ENCODE measurements at places on chromosomes 16 and 17.
A peak's percentile ranks its signal among the peaks of the same experiment; 100 is the strongest.

DNA sequence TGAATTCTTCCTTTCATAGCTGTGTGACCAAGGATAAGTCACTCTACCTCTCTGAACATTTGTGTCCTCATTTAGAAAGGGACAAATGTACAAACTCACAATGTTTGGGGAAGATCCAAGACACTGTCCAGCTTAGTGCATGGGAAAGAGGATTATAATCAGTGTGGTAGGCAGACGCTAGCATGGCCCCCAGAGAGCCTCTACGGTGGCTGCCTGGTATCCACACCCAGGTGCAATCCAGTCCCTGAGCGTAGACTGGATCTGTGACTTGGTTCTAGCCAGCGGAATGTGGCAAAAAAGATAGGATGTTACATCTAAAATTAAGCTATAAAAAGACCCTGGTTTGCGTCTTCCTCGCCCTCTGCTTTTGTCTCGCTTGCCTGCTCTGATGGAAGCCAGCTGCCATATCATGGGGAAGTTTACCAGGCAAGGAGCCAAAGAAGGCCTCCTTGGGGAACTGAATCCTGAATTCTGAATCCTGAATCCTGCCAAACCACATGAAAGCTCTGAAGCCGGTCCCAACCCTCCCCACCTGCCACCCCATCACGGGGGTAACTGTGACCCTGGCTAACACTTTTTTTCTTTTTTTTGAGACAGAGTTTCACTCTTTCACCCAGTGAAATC is 51.7 kb downstream of the PLXDC1 start:
- DNase-seq: no peak

GRCh38 chr17:8255499-8255898 is 6.4 kb downstream of the PFAS start:
- DNase-seq: no peak

GRCh38 chr16:14384745-14385144 is 245.3 kb downstream of the PARN start:
- no peak for DNase-seq

- no peak for DNase-seq
These were observed 127.3 kb downstream of the GAS7 start for GRCh38 chr17:10071141-10071540.

- no peak for DNase-seq
These were observed 532.7 kb upstream of the CDH8 start for GRCh38 chr16:62568926-62569325.

DNA sequence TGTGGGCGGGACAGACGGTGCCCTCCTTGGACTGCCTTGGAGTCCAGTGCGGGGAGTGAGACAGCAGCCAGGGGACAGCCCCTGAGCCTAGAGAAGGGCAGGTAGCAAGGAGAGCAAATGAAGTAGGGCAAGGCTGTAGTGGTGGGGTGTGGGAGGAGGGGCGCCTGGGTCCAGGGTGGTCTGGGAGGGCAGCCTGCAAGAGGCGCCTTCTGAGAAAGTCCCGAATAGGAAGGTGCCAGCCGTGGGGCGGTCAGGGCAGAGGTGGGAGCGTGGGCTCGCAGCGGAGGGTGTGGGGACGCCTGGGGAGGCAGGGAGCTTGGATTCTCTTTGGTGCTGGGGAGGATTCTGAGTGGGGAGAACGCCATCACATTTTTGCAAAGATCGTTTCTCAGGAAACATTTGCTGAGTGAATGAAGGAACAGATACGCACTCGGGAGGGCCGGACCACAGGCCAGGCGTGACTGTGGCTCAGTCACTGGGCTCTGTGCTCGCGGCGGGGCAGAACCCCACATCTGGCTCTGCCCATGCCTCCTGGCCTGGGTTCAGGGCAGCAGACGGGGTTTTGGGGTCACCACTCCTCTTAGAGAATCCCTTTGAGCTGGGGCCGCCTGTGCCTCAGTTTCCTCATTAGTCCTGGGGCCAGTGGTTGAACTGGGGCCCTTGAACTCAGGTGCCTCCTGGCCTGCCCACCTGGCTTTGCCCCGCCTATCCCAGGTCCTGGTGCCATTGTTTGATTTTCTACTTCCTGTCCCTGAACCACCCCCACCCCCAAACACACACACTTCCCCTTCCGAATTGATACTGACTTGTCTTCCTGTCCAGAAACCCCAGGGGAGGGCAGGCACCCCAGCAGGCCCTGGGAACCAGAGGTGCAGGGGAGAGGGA is 4.2 kb downstream of the SNN start:
- DNase-seq: peak; percentile 68

- no peak for DNase-seq
These were observed 7.9 kb upstream of the GHDC start for GRCh38 chr17:42202159-42202558.

DNA sequence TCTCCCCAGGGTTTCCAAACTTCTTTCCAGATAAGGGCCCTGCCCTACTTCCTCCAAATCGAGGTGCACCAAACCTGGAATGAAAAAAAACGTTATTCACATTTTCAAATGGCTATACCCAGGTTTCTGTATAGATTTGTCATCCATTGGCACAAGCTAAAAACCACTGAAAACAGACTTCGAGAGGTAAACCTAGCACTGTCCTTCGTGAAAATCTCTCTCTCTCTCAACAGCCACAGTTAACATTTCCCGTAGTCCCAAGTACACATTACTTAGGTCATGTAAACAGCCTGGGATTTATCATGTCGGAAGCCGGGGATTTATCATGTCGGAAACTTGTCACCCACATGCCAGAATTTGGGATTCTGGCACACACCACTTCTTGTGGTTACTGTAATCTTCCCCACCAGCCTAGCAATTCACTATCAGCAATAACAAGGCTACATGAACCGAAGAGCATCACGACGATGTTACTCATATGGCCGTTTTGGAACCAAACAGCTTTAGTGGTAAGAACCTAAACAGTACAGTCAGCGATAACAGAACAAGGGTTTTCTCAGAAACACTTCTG is 1.2 kb downstream of the DDX5 start:
- DNase-seq: no peak

DNA sequence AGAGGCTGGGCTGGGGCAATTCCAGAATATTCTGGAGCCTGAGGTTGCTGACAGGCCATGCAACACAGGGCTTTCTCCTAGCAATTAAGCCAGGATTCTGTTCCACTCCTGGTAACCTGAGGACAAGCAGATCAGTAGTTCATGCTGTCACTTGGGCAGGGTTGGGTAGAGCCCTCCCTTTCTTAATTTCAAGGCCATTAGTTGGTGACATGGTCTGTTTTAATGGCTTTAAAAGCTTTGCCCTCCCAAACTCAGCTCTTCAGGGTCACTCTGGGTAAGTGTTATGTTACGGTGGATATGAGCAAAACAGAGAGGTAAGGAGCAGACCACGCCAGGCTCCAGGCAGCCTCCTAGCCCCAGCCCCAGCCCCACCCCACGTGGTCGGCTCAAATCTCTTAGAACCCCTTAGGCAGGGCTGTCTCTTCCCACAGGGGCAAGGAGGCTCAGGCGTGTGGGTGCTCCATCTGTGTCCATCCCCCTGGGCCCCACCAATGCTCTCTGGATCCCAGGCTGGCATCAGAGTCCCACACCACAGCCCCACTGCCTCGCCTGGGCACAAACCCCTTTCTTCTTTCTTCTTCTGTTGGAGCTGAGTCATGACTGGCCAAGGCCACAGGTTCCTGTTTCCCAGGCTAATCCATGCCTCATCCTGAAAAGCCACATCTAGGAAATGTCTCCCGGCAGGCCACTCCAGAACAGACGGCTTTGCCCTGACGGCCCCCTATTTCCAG is 27.5 kb downstream of the CEP295NL start:
- no peak for DNase-seq

GRCh38 chr17:41513168-41513547 is 5.5 kb downstream of the KRT15 start:
- no peak for DNase-seq

DNA sequence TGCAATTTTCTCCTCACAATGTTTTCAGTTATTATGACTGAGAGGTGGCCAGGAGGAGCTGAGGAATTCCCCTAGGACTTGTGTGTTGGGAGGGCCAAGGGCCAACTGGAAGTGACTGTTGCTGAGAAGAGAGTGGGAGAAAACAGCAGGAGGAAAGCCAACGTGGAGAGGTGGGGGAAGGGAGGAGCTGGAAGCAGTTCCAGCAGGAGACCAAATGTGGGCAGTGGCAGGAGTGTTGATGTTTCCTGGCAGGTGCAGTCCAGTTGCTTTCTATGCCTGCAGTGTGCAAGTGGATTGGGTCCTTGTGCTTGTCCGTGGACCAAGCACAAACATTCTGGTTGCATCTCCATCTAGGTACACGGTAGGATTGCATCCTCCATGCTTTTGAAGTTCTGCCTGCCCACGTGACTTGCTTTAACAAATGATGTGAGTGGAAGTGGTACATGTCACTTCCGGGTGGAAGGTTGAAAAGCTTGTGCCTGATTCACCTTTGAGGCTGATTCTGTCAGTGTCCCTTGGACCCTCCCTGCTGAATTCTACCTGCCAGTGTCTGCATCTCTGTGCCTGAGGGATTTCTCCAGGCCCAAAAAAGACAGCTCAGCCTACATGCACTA is 54.7 kb upstream of the CRHR1 start:
- DNase-seq: no peak

GRCh38 chr16:53771655-53772497 is 67.9 kb downstream of the FTO start:
- DNase-seq: no peak

DNA sequence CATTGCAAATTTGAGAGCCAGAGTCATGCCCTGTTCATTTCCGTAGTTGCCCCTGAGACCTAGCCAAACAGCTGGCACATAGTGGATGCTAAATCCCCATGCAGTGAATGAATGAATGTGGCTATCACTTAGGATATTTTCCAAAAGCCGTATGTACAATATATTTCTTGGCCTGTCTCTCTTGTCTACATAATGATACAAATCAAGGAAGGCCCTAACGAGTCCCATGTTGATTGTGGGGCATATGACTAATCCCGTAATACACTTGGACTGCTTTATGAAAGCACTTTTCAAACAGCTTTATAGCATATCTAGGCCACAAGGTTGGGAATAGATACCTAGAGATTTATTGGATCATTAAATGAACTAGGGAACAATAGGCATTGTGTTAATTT is 478.0 kb downstream of the SLC39A11 start:
- no peak for DNase-seq
